Cortex of kidney (tissue), 1 donor: ENCODE measurements at places on chromosomes 5 and 9.

DNA sequence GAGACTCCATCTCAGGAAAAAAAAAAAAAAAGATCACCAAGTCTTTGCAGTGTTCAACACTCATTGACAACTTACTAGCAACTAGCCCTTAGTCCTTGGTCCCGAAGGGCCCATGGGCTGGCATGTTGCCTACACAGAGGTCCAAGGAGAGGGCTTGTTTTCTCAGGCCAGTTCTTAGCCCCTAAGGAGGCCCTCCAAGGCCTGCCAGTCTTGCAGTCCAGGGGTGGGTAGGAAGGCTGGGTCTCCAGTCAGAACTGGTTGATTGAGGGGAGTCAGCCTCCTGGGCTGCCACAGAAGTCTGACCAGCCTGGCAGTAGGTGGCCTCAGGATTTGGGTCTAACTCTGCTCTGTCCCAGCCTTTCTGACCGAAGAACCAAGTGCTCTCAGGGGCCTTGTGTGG lies 32.7 kb downstream of the IER5L start:
- DNase-seq = no peak

DNA sequence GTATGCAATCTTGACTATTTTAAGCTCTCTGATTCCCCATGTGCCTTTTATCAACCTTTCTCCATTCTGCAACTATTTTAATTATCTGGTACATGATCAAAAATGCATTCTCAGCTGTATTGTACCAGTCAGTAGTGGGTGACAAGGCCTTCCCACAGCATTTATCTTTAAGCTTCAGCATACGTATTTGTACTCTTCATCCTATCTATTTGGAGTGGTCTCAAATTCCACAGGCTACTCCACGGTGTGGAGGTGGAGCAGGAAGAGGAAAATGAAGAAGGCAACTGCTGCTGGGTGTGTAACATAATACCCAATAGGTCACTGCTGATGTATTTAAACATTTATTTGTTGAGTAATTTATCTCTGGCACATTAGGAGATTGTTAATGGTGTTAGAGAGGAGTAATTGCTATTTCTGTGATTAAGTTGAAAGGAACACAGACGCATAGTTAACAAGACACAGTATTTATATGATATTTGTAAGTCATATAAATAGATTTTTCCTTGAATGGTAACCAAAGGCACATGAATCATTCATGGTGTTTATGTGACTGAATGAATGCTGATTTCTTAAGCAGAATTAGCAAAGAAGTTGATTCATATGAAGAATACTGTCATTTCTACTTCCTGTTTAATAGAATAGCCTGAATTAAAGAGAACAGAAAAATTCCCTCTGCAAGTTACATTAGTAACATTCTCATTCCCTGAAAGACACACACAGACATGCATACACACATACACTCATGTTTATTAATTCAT lies 153.8 kb upstream of the NR3C1 start:
- no peak for DNase-seq

DNA sequence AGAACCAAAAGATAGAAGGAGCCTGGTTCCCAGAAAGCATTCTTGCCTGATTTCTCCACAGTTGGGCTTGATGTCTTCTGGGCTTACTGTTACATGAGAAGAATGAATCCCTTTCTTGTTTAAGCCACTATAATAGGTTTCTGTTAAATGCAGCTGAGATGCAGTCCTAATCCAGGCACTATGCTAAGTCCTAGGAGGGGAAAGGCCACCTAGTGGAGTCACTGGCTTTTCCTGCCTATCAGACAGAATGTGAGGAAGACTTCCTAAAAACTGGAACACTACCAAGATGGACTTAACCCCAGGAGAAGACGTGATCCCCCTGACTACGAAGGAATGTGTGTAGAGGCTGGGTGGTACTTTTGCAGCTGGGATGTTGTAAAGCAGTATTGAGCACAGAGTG lies 34.3 kb upstream of the FSD1L start:
- no peak for DNase-seq

GRCh38 chr9:37565661-37566618 lies 10.2 kb downstream of the FBXO10 start:
- DNase-seq = no peak

DNA sequence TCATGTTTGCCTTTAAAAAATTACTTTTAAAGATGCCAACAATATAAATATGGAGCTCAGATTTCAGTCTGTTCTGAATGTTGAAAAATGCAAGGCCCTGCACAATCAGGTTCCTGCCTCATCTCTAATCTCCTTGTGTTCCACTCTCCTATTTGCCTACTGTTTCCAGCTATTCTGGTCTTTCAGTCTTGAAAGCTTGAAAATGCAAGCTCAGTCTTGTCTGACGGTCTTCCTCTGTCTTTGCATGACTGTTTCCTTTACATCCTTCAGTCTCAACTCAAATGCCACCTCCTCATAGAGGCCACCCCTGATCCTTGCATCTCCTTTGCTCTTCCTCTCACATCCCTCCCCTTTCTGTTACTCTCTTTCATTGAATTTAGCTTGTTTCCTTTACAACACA lies 354.9 kb downstream of the KIF4B start:
- DNase-seq = no peak

DNA sequence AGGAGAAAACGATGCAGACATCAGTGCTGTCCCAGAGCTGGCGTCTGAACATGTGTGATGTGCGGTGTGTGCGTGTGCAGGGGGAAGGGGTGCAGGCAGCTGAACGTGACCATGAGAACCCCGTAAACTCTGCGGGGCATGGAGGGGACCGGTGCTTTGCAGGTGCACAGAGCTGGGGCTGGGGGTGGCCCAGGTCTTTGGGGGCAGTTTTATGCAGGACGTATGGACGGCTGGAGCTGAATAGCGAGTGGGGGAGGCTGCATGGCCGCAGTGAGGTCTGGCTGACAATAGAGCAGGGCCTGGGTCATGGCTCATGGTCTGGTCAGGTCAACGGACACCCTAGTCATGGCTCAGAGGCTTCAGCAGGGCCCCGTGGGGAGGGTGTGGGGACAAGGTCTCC lies 3.3 kb upstream of the EXOC3 start:
- DNase-seq = no peak

GRCh38 chr5:159017786-159018185 lies 81.9 kb downstream of the EBF1 start:
- DNase-seq = no peak

DNA sequence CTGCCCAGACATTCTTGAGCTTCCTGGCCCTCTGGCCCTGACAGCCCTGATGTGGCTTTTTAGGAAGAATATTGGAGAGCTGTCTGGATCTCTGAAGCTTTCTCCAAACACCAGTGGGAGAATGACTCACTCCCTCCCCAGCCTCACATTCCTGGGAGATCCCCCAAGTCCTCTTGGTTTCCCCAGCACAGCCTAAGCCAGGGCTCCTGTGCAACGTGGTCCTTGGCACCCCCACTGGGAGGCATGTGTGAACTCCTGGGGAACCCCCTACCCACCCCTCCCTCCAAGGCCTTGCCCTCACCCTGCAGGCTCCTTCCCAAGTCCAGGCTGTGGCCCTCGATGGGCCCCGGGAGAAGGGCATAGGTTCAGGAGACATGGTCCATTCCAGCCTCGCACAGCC lies 12.7 kb downstream of the GLIPR2 start:
- no peak for DNase-seq
